Hair follicle dermal papilla cell (primary cell): ENCODE measurements at places on chromosomes 5 and 9. TPM values are rescaled to one million over a fixed set of nuclear protein-coding genes. Genes with fewer than 3 reads are reported as not detected.

RUSC2 gene
- total RNA-seq: 50.0 and 60.8 TPM in 2 replicates

CCL21 gene
- not detected in 2 replicates for total RNA-seq

WDR38 gene
- total RNA-seq: not detected in 2 replicates

PHF24 gene
- under 0.01 TPM in 2 replicates for total RNA-seq

NEUROG1 gene
- not detected in 2 replicates for total RNA-seq

HAPLN1 gene
- 67.4 and 179 TPM in 2 replicates for total RNA-seq

SOX30 gene
- total RNA-seq: under 0.01 TPM in 1 of 2 replicates, not detected in the other

PCDHAC1 gene
- total RNA-seq: 0.36 and 0.49 TPM in 2 replicates

PDE8B gene
- total RNA-seq: under 0.01 TPM in 2 replicates

SPAG8 gene
- 0.49 and 2.1 TPM in 2 replicates for total RNA-seq

PCDHA6 gene
- 1.1 and 2.1 TPM in 2 replicates for total RNA-seq

CDH6 gene
- total RNA-seq: 1.5 and 2.1 TPM in 2 replicates

PCDHA7 gene
- total RNA-seq: 0.36 and 0.49 TPM in 2 replicates

TSSK1B gene
- 0.36 and 0.49 TPM in 2 replicates for total RNA-seq

NOXA1 gene
- total RNA-seq: 0.49 and 0.65 TPM in 2 replicates

SHOC1 gene
- total RNA-seq: under 0.01 TPM in 1 of 2 replicates, not detected in the other

ENTREP1 gene
- total RNA-seq: not detected in 2 replicates

LMX1B gene
- total RNA-seq: under 0.01 TPM in 1 of 2 replicates, not detected in the other

HMCN2 gene
- 0.16 and 0.61 TPM in 2 replicates for total RNA-seq

PNPLA7 gene
- 1.5 and 2.1 TPM in 2 replicates for total RNA-seq

NTNG2 gene
- 3.5 and 4.1 TPM in 2 replicates for total RNA-seq

CNTLN gene
- total RNA-seq: 14.5 and 17.0 TPM in 2 replicates

FBLL1 gene
- total RNA-seq: 0.65 and 1.8 TPM in 2 replicates

COL5A1 gene
- total RNA-seq: 249 and 339 TPM in 2 replicates

SPINK13 gene
- total RNA-seq: not detected in 2 replicates

SPATA31A1 gene
- not detected in 2 replicates for total RNA-seq

PLPPR1 gene
- total RNA-seq: not detected in 2 replicates

TMEM215 gene
- total RNA-seq: not detected in 2 replicates

REEP2 gene
- total RNA-seq: 16.1 and 19.4 TPM in 2 replicates

IL9 gene
- not detected in 2 replicates for total RNA-seq

ATOX1 gene
- total RNA-seq: 30.5 and 35.6 TPM in 2 replicates

UBAP1 gene
- total RNA-seq: 42.5 and 45.8 TPM in 2 replicates

FGF1 gene
- 6.0 and 11.5 TPM in 2 replicates for total RNA-seq

NSMF gene
- total RNA-seq: 34.6 and 39.1 TPM in 2 replicates

CARD9 gene
- 2.9 and 3.2 TPM in 2 replicates for total RNA-seq

SMIM33 gene
- total RNA-seq: not detected in 2 replicates

SPARC gene
- 1,179 and 1,844 TPM in 2 replicates for total RNA-seq

FOXD4L3 gene
- 0.49 TPM in 1 of 2 replicates, not detected in the other for total RNA-seq

KCTD16 gene
- 0.24 and 0.49 TPM in 2 replicates for total RNA-seq

CRHBP gene
- 0.16 and 1.7 TPM in 2 replicates for total RNA-seq

ARID3C gene
- 0.12 and 0.32 TPM in 2 replicates for total RNA-seq

BSPRY gene
- not detected in 2 replicates for total RNA-seq

WWC1 gene
- total RNA-seq: 2.6 and 3.6 TPM in 2 replicates

PDGFRB gene
- total RNA-seq: 497 and 543 TPM in 2 replicates

NAA35 gene
- total RNA-seq: 21.3 and 22.4 TPM in 2 replicates

NMUR2 gene
- total RNA-seq: not detected in 2 replicates

BARHL1 gene
- total RNA-seq: not detected in 2 replicates
